ENCODE measurements at places on chromosomes 3 and 15.

DNA sequence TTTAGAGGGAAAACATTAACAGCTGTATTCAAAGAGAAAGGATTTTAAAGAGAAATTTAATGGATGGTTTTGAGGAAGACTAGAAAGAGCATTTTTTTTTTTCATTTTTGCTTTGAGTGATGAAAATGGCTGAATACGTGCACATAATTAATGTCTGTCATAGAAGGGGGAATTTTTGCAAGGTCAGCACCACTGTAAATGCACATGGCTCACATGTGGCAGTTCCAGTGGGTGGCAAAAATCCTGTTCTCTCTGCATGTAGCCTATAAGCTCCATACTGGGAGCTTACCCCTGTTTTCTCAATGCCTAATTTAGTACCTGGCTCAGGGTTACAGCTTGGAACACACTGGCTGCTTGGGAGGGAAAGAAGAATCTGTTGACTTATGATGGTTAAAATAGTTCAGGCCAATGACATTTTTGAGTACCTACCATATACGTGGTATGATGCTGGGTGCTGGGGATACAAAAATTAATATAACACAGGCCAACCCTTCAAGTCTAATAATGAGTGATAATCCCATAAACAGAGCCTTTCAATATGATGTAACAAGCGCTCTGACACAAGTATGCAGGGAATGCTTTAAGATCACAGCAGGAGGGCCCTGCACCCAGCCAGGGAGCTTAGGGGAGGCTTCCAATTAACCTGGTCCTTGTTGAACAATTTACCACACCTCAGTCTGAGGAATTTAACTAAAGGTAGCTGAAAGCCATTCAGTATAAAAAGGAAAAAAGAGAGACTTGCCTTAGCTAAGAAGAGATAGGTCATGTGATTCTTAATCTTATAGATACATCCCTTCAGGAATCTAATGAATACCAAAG, 33.0 kb downstream of the HSPBAP1 start:
- DNase-seq = no peak

GRCh38 chr3:133410191-133410892, 10.5 kb downstream of the BFSP2 start:
- no peak for DNase-seq

- no peak for DNase-seq
Measured at GRCh38 chr3:146421819-146422759, 47.3 kb downstream of the PLSCR2 start.

DNA sequence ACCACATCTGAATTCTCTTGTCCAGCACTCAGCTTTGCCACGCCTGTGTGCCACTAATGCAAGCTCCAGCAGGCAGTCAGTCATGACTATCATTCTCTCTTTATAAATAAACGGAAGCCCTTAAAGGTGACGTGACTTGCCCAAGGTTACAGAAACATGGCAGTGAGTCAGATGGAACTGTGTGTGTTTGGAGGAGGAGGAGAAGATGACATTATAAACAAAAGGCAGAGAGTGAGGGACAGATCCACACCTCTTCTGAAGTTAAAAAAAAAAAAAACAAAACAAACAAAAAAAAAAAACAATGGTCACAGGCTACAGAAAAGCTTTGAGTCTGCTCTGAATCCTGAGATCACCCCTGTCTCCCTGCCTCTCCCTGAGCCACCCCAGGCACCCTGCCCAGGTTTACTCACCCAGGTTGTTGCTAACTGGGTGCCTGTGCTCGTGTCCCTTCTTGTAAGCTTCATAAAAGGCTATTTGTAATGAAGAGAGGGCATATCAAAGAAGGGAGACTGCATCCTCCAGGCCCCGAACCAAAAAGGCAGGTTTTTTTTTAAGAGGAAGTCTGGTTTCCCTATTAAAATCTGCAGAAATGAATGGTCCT, 119.7 kb upstream of the PHLDB2 start:
- no peak for DNase-seq

DNA sequence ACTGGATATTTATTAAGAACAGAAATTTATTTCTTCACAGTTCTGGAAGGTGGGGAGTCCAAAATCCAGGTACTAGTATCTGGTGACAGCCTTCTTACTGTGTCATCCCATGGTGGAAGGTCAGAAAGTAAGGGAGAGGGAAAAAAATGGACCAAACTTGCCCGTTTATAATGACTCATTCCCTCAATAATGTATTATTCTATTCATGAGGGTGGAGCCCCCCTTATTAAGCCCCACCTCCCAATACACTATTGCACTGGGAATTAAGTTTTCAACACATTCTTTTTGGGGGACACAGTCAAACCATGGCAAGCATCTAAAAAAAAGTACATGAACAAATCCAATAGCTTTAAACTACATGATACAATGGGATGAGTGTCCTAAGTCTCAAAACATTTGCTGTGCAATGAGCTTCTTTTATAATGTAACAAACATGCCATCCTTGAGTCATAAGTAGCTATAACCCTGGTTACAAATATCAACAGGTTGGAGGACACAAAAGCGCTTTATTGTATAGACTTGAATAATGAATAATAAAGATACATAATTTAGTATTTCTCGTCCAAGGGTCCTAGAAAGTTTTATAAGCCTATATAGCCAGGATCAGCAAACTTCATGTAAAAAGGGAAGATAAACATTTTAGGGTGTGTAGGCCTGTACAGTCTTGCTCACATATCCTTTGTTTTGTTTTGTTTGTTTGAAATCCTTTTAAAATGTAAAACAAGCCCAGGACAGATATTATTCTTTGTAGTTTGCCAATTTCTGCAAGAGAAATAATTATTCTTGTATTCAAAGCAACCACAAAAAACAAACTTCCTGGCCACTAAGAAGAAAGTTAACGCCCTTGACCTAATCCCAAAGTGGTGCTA, 160.6 kb upstream of the RAP2B start:
- DNase-seq = no peak
